ENCODE measurements at places on chromosomes 2 and 18.

DNA sequence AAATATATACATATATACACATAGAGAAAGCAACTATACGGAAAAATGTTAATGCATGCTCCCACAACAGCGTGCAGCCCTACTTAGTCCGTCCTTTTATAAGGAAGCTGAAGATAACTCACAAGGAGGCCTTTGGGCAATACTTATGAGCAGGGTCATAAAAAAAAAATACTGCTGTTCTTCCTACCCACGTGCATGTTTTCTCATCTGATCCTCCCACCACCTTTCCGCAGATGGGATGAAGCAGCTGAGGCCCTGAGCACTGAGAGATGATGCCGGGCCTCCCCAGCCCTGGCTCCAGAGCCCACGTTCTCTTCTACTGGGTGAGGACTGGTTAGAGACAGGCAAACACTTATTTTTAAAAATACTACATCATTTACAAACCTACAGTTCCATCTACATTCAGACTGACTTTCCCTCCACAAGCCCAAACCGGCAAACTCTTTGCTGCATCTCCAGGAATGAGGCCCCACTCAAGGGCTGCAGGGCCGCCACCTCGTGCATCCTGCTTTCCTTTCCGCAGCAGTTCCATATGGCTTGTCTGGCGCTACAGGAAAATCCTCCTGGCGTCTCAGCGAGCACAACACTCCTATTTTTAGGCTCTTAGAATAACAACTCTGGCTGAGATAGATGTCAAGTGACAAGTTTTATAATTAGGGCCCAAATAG is 41.6 kb downstream of the TBC1D8 start:
- no peak for DNase-seq

- no peak for DNase-seq
Measured at GRCh38 chr2:234300391-234300925, 196.4 kb downstream of the ARL4C start.

DNA sequence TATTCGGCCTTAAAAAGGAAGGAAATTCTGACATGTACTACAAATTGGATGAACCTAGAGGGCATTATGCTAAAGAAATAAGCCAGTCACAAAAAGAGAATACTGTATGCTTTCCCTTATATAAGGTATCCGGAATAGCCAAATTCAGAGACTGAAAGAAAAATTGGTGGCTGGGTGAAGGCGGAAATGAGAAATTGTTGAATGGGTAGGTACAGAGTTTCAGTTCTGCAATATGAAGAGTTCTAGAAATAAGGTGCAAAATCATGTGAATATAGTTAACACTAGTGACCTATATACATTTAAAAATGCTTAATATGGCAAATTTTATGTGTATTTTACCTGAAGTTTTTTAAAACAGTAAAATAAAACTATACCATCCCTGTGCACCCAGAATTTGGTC is 43.1 kb downstream of the RMP24 start:
- DNase-seq = no peak

DNA sequence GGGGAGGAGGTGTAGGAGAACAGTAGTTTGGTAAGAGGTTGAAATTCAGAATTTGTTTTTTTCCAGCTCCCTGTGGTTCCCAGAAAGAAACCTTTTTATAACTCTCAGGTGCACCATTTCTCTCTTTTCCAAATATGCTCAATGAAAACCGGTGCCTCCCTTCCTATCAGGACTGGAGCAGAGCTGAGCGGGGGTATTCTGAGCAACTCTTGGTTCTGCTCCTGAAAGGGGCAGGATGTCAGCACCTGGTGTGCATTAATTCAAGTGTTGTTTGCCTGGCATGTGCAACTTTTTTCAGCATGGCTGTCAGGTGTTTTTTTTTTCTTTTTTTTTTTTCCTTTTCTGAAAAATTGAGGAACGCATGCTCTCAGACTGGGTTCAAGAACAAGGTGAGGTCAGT is 74.1 kb downstream of the MAPK4 start:
- DNase-seq = no peak

GRCh38 chr18:80253871-80254492 is 6.7 kb upstream of the PARD6G start:
- no peak for DNase-seq

- DNase-seq = peak; percentile 69
Measured at GRCh38 chr2:219441451-219442255, 7.0 kb downstream of the SPEG start.

DNA sequence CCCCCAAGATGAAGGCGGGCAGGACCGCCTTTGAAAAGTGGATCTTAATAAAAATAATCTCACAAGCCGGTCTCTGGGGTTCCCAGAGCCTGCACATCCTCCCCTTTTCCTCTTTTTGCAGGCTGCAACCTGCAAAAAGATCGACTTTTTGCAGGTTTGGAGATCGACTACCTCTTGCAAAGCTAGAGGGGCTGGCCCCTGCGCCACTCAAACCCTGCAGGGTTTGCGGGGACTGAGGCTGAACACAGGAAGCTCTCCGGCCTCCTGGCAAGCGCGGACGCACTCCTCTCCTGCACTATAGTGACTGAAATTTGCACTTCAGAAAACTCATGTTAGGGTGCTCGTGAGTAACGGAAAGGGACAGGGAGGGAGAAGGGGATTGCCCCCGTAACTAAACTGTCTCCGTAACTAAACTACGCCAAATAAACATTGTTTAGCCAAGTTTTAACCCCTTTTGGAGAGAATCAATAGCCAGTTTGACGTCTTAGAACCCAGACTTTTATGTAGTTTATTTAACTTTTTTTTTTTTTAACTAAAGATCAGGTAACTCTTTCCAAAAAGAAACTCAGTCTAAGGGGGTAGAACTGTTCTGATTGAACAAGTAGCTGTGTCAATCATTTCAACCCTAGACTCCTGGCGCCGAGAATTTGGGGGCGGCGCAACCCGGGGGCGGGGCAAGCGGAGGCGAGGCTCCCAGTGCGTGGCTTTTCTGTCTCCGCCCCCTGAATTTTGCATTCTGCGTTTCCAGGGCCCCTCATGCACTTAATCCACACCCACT is 2.5 kb downstream of the IGFBP5 start:
- DNase-seq = peak; percentile 15

DNA sequence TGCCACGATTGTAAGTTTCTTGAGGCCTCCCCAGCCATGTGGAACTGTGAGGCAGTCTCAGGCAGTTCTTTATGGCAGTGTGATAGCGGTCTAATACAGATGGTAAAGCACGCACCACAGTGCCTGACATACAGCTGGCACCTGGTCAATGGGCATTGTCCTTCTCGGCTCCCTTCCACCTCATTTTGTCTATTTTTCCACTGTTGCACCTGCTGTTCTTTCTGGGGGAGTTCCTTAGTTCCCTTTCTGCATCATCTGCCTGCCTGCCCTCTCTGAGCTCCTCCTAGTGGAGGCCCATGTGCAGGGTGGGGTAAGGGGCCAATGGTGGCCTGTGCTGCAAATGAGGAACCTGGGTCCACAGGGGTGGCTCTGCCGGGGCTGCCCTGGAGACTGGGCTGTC is 157.6 kb downstream of the LPIN1 start:
- DNase-seq = no peak

DNA sequence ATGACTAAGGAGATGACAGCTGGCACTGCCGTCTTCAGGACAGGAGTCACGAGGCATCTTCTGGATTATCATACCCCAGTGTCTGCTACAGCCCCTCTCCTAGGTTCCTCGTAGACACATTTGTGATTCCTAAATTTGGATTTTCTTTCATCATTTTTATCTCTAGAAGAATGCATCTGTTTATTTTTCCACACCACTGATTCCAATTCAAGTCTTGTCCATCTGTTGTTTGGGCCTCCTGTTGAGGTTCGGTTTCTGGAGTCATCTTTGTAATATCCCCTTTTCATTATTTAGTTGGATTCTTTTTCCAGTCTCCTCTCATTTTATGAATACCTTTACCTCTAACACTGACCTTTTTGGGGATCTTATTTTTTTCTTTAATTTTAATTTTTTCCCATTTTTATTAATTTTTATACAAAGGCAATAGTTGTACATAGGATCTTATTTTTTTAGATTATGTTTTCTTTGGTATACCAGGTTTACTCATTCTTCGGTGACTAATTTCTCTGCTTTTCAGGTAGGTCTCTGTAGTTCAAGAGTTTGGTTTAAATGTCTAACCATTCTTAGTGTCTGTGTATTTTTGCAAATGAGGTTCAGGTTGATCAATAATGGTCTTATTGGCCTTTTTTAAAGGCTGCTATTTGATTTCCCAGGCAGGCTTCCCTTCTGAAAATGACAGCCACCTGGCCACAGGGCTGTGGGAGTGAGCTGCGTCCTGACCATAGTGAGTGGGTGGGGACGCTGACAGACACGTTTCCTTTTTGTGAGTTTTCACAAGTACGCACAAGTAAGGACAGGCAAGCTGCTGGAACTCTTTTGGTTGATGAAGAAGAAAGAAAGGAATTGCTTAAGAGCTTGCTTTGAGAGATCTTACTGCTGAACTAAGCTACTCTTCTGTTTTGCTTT is 34.5 kb downstream of the FARP2 start:
- DNase-seq = no peak

DNA sequence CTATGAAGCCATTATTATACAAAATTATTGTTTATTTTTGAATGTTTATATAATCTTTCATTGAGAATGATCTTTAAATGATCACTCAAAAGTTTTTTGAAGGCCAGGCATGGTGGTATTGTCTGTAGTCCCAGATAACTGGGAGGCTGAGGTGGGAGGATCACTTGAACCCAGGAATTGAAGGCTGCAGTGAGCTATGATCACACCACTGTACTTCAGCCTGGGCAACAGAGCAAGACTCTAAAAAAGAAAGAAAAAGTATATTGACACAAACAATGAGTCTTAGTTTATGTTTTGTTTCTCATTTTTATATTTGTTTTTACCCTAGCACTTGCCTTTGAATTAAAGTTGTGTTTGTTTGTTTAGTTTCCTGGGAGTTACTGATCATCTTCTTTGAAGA is 2.3 kb downstream of the TWSG1 start:
- no peak for DNase-seq

GRCh38 chr2:121004950-121005349 is 269.3 kb downstream of the GLI2 start:
- DNase-seq = no peak

- DNase-seq = no peak
Measured at GRCh38 chr2:138504092-138504491, 2.5 kb downstream of the SPOPL start.

DNA sequence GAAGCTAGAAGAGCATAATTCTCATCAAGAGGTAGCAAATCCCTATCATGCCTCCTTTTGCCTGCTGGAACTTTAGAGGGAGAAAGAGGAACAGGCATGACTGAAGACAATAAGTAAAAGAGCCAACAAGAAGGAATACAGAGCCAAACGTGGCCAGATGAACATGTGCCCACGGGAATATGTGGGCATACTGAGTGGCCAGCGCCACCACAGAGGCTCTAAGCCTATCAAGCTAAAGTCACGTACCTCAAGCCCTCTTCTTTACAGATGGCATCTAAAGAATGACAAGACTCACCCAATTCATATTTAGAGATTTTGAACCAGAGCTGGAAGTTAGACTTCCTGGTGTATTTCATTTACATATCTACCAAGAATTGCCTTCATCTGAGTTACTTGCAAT is 59.9 kb upstream of the ITGA4 start:
- DNase-seq = no peak

GRCh38 chr2:196926562-196927375 is at the start of gene PGAP1:
Gene PGAP1 (minus strand): TSS chr2:196926707. CDS start chr2:196926616, 91 bp downstream.
- peak; percentile 66 for DNase-seq

- no peak for DNase-seq
Measured at GRCh38 chr18:63848159-63848558, 39.3 kb upstream of the SERPINB2 start.

DNA sequence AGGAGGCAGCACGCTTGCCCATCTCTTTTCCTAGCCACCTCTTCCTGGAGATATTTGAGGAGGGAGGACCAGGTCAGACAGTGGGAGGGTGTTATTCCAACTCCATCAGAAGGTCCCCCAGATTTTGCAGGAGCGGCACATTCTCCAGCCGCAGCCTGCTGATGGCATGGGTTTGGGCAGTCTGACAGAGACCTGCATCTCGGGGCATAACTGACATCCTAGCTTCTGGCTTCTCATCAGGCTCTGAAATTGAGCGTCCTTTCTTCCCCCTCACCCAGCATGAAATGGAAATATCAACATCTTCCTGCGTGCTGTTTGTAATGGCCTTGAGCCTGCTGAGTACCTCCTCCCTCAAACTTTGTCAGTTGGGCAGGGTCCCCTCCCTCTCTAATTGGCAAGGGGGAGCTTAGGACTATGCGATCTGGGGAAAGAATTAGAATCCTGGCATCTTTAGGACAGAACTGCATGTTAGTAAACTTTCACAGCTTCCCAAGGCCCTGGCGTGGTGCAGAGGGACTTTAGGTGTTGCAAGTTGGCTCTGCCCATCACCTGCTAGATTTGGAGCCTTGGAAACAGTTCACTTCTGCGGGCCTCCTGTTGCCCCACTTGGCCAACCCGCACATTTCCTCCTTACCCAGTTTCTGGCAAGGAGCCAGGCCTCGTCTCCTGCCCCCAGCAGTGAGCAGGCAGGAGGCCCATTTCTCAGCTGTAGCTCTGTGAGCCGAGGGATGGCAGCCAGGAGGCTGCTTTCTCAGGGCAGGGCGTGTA is 2.2 kb downstream of the ITM2C start:
- DNase-seq = no peak

DNA sequence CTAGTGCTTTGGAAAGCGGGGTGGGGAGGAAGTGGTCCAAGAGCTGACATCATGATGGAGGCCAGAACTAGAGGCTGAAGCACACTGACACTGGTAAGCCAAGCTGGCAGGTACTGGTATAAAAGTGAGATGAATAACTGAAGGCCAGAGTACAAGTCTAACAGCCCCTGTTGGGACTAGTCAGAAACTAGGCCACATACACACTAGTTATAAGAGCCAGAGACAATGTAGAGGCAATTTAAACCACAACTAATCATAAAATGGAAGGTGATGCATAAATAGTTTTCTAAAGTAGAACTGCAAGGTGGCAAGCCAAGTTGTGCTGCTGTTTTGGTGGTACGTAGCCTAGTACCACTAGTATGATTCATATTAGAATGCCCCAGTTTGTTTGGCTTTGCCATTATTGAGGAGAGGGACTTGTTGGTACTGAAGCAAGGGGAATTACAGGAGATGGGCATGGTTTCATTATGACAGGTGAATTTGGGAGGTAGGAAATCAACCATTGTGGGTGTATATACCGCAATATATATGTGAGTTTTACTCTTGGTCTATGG is 57.6 kb downstream of the GDF7 start:
- no peak for DNase-seq

GRCh38 chr2:58186501-58186900 is 54.6 kb downstream of the FANCL start:
- DNase-seq = no peak

GRCh38 chr2:107466241-107466640 is 360.5 kb upstream of the RGPD4 start:
- DNase-seq = no peak

- DNase-seq = no peak
Measured at GRCh38 chr18:73043611-73044010, 175.8 kb upstream of the NETO1 start.

DNA sequence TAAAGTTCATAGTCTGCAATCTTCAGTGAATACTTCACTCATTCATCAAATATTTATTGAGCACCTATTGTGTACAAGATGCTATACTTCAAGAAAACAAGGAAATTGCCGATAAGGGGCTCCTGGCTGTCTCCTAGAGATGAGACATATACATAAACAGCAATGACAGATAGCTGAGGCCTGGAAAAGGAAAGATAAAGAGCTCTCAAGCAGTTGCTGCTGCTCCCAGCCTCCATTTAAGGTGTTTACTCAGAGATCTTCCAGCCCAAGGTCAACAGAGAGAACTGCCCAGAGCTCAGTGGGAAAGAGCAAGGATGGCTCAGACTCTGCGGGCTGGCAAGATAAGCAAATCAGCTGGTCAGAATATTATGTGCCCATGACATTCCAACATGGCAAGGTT is 3.3 kb upstream of the SLC14A2 start:
- DNase-seq = no peak
